Esophagus muscularis mucosa (tissue), 4 donors: ENCODE measurements at places on chromosomes 6 and 20.

GRCh38 chr6:129130959-129131681 is 248.2 kb downstream of the LAMA2 start:
- H3K36me3 ChIP-seq: no peaks in the 10 kb centered on the region
- H3K4me1 ChIP-seq: peaks cover 25% of the 10 kb centered on the region
- no peak overlapping the region for H3K4me3 ChIP-seq
- H3K27me3 ChIP-seq: no peaks in the 10 kb centered on the region

DNA sequence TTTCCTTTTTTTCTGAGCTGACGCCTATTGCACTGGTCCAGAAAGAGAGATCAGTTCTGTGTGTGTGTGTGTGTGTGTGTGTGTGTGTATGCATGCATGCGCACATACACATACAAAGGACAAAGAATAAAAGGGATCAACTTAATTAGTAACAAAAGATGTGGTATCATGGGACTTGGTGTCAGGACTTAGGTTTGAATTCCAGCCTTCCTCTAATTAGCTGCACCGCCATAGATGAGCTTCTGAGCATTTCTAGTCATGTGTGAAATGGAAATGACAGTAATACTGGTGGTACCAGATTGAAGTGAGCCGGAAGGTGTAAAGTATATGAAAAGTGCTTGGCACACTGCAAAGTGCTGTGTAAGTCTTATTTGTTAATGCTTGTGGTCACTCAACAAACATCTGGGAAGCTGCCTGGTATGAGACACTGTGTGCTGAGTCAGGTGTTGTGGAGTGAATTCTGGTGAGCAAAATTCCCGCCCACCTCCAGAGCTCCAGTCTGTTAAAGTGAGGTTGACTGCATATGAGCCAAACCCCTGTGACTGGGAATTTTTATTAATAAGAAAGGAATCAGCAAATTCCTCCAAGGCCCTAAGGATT is 12.4 kb downstream of the DAAM2 start:
- no peak overlapping the region for H3K4me3 ChIP-seq
- no peaks in the 10 kb centered on the region for H3K36me3 ChIP-seq
- no peaks in the 10 kb centered on the region for H3K27me3 ChIP-seq
- no peak for DNase-seq

DNA sequence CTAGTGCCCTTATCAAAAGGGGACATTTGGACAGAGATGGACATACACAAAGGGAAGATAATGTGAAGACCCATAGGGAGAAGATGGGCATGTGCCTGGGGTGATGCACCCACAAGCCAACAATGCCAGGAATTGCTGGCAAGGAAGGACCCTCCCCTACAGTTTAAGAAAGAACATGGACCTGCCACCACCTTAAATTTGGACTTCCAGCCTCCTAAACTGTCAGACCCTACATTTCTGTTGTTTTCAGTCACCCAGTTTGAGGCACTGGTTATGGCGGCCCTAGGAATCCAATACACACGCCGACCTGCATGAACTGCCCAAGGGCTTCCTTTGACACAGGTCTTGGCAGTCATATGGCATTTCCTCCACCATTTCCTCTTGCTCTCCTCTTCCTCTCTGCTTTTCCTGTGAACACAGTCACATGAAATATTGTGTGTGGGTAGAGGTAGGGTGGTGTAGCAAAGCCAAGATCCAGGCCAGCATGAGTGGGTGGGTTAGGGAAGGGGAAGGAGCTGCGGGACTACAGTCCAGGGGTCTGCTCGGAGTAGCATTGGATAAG is 115.6 kb downstream of the ZDHHC14 start:
- no peak for DNase-seq
- no peak overlapping the region for H3K27ac ChIP-seq
- H3K36me3 ChIP-seq: no peaks in the 10 kb centered on the region

DNA sequence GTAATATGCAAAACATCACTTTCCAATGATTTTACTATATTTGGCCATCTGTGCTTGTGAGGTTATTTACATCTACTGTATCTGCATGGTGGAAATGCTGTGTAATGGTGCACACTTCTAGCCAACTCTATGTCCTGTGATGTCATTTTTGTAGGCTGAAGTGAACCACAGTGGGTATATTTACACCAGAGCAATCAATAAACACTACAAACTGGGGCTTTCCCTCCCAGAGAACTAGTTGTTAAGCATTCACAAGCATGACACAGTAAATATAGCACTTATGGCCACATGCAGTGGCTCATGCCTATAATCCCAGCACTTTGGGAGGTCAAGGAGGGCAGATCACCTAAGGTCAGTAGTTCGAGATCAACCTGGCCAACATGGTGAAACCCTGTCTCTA is 4.9 kb downstream of the SLC22A2 start:
- no peak overlapping the region for H3K27ac ChIP-seq
- no peaks in the 10 kb centered on the region for H3K4me1 ChIP-seq
- DNase-seq: no peak
- no peaks in the 10 kb centered on the region for H3K27me3 ChIP-seq
- no peak overlapping the region for H3K4me3 ChIP-seq

DNA sequence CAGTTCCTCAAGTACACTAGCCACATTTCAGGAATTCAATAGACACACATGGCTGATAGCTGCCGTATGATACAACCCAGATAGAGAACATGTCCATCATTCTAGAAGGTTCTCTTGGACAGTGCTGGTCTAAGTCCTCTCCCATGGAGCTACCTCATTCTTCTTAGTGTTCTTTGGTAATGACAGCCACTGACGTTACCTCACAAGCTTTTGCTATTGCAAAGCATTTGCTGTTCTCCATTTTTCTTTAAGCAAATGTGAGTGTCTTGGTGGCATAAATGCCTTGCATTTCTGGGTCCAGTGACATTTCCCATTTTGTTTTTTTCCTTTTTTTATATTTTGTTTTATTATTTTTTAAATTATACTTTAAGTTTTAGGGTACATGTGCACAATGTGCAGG is 8.3 kb upstream of the CEBPB start:
- no peak for DNase-seq
- H3K4me3 ChIP-seq: no peak overlapping the region
- no peak overlapping the region for H3K27ac ChIP-seq
- H3K27me3 ChIP-seq: no peaks in the 10 kb centered on the region
- no peaks in the 10 kb centered on the region for H3K36me3 ChIP-seq

DNA sequence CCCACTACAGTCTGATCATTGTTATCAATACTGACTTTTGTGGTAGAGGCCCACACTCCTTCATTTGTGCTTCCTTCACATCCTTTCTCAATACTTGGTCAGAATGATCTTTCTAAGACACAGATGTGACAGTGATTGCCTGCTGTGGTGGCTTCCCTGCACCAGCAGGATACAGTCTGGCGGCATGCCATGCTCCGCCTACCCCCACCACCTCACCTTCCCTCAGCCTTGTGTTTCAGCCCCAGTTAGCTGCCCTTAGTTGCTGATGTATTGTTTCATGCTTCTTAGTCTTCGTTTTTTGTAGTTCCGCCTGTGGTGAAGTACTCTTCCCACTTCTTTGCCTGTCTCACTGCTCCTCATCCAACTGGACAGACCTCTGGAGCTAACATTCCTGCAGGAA is 10.9 kb downstream of the LRRC1 start:
- no peak for DNase-seq
- no peak overlapping the region for H3K27ac ChIP-seq
- no peak overlapping the region for H3K4me3 ChIP-seq
- H3K27me3 ChIP-seq: no peaks in the 10 kb centered on the region
- H3K4me1 ChIP-seq: peaks cover 10% of the 10 kb centered on the region

DNA sequence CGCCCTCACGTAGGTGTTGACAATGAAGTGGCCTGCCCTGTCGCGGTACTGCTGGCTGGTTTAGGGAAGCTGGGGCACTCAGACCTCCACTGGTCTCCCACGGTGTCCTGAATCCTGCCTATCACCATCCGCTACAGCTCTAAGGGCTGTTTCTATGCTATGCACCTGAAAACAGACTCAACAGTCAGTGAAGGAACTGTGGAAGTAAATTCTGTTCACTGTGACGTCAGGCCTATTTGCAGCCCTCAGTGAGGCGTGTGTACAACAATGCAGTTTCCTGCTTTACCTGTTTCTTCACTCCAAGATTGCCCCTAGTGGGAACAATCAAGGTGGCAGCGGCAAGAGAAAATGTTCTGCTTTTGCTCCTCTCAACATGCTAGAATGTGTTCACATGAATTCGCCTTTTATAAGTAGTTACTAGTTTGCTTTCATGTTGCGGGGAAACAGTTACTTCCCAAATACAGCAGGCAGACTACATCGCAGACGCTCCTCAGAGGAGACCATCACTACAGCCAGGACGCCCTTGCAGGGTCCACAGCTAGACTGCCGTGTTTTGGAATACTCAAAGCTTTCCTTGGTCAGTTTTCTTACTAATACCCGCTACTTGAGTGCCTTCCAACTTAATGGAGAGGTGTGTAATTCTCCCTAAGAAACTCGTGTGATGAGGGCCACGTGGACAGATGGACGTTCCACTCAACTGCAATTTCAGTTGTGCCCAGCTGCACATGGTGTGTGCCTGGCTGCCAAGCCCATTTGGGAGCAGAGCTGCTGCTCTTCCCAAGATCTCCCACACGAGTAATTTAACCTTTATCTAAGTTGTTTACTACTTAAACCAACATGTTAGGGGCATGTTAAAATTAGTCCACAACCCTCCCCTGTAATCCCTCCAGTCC is 25.4 kb downstream of the DIDO1 start:
- H3K27ac ChIP-seq: no peak overlapping the region
- DNase-seq: no peak
- no peaks in the 10 kb centered on the region for H3K27me3 ChIP-seq
- peaks cover 63% of the 10 kb centered on the region for H3K36me3 ChIP-seq

DNA sequence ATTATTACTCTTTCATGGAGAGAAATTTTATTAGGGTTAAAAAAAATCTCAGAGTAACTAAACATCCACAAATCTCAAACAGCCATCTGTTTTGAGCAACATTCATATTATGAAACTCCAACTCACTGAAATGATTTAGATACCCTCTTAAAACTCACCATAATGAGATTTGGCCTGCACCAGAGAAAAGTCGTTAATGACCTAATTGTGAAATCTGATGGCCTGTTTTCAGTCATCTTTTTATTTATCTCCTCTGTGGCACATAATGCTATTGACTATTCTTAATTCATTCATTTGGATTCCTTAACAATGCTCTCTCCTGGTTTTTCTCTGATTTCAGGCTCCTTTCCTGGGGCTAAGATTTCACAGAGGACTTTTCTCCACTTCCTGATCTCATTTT is 192.7 kb downstream of the RNF144B start:
- no peak for DNase-seq
- H3K27ac ChIP-seq: no peak overlapping the region
- no peaks in the 10 kb centered on the region for H3K36me3 ChIP-seq

GRCh38 chr6:54050750-54051149 is 60.5 kb upstream of the MLIP start:
- H3K36me3 ChIP-seq: no peaks in the 10 kb centered on the region
- DNase-seq: no peak
- H3K27ac ChIP-seq: no peak overlapping the region
- no peaks in the 10 kb centered on the region for H3K27me3 ChIP-seq

DNA sequence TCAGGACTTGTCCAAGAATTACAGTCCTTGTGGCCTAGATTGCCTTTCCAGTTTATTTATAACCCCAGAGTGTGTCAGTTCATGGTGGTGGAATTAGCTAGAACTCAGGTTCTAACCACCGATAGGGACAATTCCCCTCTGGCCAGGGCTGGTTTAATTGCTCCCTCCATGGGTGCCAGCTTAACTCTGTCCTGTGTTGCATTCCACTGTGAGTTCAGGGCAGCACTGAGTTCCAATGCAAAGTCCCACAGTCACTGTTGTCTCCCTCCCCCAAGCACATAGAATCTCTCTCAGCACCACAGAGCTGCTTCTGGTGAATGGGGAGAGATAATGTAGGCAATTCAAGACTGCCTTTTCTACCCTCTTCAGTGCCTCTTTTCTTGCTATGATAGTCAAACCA is 82.5 kb upstream of the TNFRSF21 start:
- H3K4me1 ChIP-seq: no peaks in the 10 kb centered on the region
- H3K4me3 ChIP-seq: no peak overlapping the region
- no peaks in the 10 kb centered on the region for H3K27me3 ChIP-seq
- DNase-seq: no peak

GRCh38 chr6:91879386-91879995 is 1292.6 kb upstream of the MAP3K7 start:
- no peaks in the 10 kb centered on the region for H3K4me1 ChIP-seq
- no peak overlapping the region for H3K27ac ChIP-seq
